Stimulated activated CD4-positive, alpha-beta T cell treated with anti-CD3 and anti-CD28 coated beads, Interleukin-2, amount 100 ng/mL, for 24 hours (primary cell): ENCODE measurements at places on chromosomes 5 and 9.

DNA sequence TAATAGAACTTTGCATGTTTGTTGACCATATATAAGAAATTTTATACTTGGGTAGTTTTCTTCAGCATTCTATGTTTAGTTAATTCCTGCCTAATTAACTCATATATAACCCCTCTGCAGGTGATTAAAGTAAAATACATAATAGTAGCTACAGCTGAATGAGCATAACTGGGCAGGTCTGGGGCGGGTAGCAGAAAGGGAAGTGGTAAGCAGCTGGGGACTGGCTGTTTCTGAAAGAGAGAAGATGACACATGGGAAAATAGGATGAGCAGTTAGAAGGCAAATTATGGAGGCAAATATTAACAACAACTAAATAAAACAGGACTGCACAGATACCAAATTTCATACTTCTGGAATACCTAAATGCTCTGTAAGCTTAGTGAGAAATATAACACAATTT is 128.1 kb downstream of the CPLANE1 start:
- no peak for DNase-seq

- DNase-seq = no peak
These were observed 22.8 kb downstream of the FPGS start for GRCh38 chr9:127825319-127826051.

DNA sequence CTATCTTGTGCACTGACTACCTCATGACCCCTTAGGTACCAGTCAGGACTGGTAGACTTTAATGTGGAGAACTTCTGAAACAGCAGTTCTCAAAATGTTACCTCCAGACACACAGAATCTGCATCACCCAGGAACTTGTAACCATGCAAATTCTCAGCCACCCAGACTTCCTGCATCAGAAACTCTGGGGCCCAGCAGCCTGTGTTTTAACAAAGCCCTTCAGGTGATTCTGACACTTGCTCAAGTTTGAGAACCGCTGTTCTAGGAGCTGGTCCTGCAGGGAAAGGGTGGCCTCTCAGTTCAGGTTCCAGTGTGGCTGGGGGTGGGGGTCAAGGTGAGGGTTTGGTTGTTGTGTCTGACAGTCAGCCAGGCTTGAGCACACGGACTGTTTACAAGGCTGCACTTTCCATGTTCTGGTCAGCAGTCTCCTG is 28.4 kb downstream of the ZFP62 start:
- peak; percentile 47 for DNase-seq

DNA sequence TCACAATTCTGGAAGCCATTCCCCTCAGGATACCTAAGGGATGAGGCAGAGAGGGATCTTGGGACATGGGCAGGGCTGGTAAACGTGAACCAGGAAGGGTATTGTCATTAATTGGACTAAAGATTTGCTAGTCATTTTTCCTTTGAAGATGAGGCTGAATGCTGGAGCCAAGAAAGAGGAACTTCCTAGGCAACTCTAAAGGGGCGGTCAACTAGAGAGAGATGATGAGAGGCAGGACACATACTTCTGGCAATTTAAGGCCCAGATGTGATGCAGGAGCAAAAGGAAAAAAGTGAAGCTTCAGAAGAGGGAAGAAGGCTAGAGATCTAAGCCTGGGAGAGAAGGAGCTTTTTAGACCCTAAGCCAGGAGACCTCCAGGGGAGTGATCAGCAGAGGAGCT is 5.6 kb downstream of the GBA2 start:
- DNase-seq = no peak

DNA sequence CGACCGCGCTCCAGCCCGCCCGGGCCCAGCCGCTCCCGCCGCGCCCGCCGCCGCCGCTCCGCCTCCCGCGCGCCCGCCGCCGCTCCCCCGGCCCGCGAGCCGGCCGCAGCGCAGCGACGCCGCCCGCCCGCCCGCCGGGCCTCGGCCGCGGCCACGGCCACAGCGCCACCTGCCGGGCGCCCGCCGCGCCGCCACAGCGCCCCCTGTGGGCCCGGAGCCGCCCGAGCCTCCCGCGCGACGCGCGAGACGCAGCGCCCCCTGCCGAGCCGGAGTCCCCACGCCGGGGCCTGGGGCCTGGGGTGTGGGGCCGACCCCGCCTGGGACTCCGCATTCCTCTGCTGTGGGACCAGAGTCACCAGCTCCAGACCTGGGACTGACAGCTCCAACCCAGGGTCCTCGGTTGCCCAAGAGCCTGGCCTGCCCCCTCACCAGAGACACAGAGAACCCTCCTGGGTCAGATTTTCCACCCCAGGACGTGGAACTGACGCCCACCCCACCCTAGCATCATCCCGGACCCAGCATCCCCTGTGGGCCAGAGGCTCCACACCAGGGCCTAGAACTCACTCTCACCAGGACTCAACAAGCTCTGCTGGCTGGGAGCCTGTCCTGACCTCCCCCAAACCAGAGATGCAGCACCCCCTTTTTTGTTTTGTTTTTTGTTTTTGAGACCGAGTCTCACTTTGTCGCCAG is at the start of gene RAPGEF1:
Gene RAPGEF1 (minus strand): TSS at position 118 of the 690 bp plus-strand sequence. CDS start 246 bp downstream, outside the sequence.
- DNase-seq = peak; percentile 90

DNA sequence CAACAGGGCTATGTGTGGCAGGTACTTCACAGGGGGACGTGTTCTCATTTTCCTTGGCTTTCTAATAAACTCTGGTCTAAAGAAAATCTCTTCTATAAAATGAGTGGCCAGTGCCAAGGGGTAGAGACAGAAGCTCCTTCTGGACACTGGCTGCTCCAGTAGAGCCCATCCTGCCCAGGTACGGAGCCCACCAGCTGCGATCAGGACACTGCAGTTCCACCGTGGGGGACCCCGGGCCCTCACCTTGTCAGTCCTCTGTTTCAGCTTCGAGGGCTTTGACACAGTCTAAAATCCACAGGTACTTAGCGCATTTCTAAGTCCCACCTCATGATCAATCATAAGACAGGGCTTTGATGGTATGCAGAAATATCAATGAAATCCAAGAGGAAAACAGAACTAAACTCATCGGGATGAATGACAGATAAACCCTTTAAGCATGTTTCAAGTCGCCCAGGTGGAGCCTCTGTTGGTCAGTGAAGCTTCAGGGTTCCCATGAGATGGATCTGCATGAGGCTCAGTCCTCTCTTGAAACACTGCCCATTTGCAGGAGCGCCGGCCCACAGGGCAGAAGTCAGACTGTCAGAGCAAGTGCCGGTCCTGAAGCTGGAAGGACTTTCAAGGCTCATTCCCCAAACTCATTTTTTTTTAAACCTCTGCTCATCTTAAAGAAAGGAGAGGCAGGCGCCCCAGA is 20.3 kb upstream of the TERT start:
- no peak for DNase-seq

DNA sequence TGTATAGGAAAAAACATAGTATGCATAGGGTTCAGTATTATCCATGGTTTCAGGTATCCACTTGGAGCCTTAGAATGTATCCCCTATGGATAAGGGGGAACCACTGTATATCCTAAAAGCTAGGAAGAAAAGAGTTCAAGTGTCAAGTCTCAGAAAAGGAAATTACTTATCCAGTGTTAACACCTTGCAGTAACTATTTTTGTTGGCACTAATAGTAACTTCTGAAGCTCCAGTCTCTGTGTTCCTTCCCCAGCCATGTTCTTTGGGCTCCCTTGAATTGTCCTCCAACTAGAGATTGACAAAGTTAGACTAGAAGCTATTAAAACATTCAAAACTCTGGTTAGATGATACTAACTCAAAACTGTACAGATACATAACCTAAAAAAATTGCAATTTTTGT is 370.8 kb downstream of the NFIB start:
- no peak for DNase-seq

DNA sequence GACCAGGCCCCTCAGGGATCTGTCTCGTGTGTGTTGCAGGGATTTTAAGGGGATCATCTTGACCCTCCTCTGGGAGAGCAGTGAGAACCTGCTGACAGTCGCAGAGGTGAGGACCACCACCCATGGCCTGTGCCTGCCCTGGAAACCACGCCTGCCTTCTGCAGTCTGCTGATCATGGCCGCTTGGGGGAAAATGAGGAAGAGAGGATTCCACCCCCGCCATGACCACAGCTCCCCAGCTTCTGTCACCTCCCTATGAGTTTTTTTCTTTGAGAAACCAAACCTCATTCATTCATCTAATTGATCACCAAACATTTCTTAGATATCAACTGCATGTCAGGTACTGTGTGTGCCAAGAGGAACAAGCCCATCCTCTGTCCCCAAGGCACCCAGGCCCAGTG is 46.3 kb upstream of the TDRD7 start:
- DNase-seq = no peak

DNA sequence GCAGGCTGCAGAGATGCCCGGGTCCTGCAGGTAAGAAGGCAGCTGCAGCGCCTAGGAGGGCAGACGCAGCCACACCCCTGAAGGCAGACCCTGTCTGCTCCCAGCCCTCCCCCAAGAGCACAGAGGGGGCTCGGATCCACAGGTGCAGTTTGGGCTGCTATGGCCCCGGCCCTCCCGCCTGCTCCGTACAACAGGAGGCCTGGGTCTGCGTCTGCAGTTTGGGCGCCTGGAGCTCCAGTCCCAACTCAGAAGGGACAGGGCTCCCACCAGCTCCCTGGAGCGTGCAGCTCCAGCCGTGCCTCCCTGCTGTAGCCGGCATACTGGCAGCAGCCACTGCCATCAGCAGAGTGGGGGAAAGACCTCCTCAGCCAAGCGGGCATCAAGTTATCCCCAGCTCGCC is 30.5 kb downstream of the BTNL9 start:
- DNase-seq = no peak

GRCh38 chr5:125042261-125042890 is 295.9 kb upstream of the ZNF608 start:
- no peak for DNase-seq

- no peak for DNase-seq
These were observed 218.2 kb downstream of the SLCO4C1 start for GRCh38 chr5:102077920-102078319.

GRCh38 chr5:111387361-111387760 is 125.0 kb downstream of the STARD4 start:
- DNase-seq = no peak

- DNase-seq = no peak
These were observed 102.1 kb upstream of the CEP78 start for GRCh38 chr9:78133751-78134150.

- no peak for DNase-seq
These were observed 117.4 kb upstream of the GPR151 start for GRCh38 chr5:146633323-146633764.

DNA sequence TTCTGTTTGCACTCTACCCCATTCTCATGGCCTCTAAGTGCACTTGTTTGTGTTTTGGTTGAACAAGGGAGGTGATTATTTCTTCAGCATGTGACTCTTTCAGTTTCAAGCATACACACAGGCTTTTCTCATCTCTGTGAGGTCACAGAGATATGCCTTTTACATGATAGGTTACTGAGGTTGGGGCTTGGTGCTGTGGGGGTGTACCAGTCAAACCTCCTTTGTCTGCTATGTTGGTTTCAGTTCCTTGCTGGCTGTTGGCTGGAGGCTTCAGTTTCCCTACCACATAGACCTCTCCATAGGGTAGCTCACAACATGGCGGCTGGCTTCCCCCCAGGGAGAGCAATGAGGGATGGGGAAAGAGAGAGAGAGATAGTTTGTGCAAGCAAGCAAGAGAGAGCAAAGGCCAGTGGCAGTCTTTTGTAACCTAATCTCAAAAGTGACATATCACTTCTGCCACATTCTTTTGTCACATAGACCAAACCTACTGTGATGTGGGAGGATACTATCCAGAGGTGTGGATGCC is 96.7 kb upstream of the SEMA6A start:
- DNase-seq = no peak

DNA sequence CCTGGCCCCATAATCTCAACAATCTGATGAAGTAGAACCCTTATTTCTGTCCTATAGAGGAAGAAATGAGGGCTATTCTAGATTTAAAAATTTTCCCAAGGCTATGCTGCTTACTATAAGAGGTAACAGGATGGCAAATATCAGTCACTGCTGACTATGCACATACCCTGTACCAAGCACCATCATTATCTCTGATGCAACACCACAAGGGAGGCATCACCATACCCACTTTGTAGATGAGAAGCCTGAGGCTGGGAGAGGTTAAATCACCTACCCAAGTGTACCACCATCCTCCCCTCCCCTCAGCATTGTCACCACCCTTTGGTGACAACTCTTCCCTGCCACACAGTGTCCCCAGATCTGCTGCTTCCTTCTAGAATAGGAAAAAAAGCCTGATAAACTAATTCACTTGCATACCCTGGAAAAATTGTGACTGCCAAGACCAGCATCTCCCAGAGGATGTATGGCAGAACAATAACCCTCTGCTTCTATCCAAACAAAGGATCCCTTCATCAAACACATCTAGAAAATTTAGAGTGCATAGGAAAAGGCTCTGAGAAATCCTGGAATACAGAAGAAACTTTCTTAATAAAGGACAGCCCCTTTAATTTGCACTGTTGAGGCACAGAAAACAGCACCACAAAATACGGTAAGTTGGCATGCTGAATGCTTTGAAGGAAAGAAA is 48.3 kb downstream of the PRRC1 start:
- DNase-seq = no peak

DNA sequence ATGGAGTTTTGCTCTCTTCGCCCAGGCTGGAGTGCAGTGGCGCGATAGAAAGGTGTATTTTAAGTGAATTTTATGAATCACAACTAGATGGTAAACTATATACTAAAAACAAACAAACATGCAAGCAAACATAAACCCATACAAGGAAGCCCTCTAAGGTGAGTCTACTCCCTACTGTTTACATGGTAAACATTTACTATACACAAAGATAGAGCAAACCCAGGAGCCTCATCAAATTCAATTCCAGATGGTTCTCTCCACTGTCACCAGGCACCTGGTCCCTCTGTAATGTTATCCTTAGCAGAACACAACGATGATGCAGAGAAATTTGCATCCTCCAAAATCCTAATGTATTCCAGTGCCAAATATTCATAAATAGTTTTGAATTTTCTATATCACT is 17.9 kb downstream of the ANKH start:
- no peak for DNase-seq

DNA sequence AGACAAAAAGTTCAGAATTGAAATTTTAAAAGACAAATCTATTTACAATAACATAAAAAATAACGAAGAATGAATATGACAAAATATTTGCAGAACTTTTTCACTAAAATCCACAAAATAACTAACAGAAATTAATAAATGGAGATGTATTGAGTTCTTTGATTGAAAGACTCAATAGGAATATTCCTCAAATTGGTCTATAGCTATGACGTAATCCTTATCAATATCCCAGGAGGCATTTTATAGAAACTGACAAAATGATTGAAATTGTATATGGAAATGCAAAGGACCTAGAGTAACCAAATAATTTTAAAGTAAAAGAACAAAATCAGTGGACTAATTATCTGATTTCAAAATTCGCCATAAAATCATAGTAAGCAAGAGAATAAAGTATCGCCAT is 328.7 kb downstream of the MED10 start:
- DNase-seq = no peak

DNA sequence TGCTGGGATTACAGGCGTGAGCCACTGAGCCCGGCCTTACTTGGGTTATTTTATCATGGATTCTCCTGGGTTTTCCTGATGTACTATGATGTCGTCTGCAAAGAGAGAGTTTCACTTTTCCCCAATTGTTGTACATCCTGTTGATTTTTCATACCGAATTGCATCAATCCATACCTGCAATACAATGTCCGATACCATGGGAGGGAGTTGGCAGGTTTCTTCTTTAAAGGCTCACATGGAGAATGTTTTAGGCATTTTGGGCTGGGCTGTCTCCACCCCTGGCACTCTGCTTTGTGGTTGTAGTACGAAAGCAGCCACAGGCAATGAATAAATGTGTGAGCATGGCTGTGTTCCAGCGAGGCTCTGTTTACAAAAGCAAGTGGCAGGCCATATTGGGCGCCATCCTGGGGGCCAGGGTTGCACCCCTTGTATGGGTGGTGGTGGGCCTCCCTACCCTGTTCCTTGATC is 35.1 kb upstream of the EXOC3 start:
- DNase-seq = no peak

GRCh38 chr9:2599896-2600295 is 21.7 kb upstream of the VLDLR start:
- no peak for DNase-seq
